ENCODE measurements at places on chromosomes 6 and 20. TPM values are rescaled to one million over a fixed set of nuclear protein-coding genes. Genes with fewer than 3 reads are reported as not detected.

E2F1 gene
- total RNA-seq: 3.9 TPM

GRCh38 chr20:56808117-56808725 is 179.1 kb downstream of the TFAP2C start:
- no peak for DNase-seq

OR2B6 gene
- not detected for total RNA-seq

CCM2L gene
- 18.8 TPM for total RNA-seq

DNA sequence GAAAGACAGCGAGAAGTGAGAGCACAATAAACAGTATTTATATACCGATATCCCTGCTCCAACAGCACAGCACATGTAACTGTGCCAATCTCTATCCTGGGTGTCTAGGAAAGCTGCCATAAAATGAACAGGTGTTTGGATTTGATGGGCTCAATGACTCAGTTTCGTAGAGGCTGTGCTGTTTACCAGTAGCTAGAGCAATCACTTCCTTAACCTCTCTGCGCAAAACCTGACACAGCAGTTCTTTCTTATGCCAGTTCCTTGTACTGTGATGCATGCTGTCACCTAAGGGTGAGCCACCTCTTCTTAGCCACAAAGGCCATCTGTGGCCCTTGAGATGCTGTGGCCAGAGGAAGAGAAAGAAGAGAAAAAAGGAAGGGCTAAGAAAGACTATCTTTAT is 59.3 kb downstream of the SHPRH start:
- DNase-seq: no peak

All from lower lobe of right lung (tissue), 2 donors.